Activated naive CD4-positive, alpha-beta T cell treated with Interleukin-2 at 50 U/mL for 16 hours (primary cell): ENCODE measurements at places on chromosomes 16 and 17.

DNA sequence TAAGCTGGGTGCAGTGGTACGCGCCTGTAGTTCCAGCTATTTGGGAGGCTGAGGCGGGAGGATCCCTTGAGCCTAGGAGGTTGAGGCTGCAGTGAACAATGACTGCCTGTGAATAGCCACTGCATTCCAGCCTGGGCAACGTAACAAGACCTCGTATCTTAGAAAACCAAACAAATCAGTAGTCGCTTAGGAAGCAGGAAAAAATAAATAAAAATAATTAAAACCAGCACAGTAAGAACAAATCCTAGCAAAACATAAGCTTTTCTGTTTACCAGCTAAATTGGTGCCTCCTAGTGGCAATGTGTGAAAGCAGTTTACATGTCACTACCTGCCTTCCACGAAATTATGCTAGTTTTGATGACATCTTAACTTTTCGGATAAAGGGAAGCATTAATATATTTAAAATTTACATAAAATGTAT lies 1.3 kb downstream of the ARMC5 start:
- DNase-seq, result no peak

DNA sequence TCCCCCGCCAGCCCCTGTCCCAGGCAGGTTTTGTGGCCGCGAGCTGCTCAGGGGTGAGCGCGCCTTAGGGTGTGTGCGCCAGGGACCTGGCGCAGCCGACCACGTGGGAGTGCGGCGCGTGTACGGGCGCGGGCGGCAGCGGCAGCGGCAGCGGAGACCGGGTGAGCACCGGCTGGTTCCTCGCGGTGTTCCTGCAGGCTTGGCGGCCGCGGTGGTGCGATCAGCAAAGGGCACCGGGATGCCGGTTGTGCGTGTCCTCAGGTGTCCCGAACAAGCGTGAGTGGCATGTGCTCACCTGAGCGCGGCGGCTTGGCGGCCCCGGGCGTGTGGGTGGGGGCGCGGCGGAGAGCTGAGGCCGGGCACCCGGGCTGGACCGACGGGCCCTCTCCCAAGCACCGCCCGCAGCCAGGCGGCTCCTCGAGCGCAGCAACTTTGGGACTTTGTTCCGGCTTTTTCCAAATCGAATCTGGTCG lies 381 bp upstream of the HSD11B2 start:
- DNase-seq, result peak; percentile 41

DNA sequence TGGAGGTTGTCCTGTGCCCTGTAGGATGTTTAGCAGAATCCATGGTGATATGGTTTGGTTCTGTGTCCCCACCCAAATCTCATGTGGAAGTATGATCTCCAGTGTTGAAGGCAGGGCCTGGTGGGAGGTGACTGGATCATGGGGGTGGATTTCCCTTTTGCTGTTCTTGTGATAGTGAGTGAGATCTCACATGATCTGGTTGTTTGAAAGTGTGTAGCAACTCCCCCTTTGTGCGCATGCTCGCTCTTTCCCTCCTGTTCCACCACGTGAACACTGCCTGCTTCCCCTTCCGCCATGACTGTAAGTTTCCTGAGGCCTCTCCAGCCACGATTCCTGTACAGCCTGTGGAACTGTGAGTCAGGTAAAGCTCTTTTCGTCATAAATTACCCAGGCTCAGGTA lies 61.9 kb downstream of the ARHGAP17 start:
- DNase-seq, result no peak

GRCh38 chr17:63758428-63758827 lies 15.0 kb downstream of the CCDC47 start:
- no peak for DNase-seq

DNA sequence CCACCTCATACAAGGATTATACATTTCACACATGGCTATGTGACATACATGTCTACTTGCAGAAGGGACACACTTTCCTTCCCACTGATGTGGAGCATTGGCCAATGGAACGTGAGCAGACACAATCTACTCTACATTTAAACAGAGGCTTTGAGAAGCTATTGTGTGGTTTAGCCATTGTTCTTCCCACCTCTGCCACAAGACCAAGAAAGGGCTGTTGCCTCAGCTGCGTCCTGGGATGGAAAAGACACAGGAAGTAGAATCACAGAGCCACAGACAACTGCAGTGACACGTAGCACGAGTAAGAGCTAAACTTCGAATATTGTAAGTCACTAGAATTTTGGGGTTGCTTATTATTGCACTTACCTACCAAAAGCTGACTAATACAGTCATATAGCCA lies 33.3 kb downstream of the PRKCB start:
- DNase-seq, result peak; percentile 21

DNA sequence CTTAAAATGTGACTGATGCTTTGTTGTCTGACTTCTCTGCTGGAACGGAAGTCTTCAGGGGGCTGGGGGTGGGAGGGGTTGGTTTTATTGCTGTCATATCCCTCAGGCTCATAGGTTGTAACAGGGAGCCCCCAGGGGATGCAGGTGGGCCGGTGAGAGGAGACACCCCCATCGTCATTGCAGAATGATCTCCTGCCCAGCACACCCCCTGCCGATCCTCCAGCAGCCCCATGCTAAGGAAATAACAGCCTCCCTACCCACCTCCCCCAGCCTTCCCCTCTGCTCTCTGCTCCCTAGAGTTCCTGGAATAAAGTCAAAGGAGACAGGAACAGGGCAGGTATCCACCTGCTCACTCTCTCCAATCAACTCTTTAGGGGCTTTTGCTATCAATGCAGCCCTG lies 270.1 kb upstream of the TNRC6C start:
- no peak for DNase-seq

DNA sequence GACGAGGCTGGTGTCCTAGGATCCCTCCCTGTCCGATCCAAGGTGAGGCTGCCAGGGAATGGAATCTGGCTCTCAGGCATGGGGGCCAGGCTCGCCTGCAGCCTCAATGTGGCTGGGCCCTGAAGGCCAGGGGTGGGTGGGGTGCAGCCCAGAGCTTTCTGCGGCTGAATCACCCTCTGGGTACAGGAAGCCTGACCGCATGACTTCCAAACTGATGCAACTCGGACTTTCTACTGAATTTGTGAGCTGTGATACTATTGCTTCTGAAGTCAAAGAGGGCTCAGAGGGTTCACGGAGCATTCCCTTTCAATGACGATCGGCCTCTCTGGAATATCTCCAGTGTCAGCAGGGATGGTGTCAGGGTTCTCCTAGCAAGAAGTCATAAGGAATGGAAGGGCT lies 123.7 kb downstream of the METRNL start:
- DNase-seq, result peak; percentile 3

DNA sequence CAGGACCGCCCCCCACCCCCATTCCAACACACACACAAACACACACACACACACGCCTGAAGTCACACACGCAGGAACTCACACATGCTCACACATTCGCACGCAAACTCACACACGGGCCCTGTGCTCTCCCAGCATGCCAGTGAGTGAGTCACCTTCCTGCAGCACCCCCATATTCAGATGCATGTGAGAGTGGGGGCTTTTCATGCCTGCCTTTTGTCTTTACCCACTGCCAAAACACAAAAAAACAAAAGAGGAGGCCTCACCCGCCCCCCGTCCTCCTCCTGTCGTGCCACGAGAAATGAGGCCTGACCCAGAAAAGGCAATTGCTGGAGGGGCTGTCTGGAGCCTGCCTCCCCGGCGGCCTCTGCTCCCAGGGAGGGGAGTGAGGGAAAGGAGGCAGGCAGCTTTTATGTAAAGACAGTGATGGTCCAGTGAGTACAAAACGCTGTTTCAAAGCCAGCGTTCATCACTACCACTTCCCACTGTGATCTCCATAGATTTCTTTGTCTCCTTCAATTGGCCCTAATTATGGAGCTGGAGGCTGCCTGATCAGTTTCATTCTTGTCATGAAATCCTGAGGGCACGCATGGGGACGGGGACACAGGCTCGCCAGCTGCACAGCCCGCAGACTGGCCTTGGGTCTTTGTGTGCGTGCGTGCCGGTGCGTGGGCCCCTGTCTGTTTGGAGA lies 29.5 kb upstream of the GSE1 start:
- no peak for DNase-seq

GRCh38 chr16:11470676-11471415 lies 115.9 kb downstream of the LITAF start:
- DNase-seq, result no peak

DNA sequence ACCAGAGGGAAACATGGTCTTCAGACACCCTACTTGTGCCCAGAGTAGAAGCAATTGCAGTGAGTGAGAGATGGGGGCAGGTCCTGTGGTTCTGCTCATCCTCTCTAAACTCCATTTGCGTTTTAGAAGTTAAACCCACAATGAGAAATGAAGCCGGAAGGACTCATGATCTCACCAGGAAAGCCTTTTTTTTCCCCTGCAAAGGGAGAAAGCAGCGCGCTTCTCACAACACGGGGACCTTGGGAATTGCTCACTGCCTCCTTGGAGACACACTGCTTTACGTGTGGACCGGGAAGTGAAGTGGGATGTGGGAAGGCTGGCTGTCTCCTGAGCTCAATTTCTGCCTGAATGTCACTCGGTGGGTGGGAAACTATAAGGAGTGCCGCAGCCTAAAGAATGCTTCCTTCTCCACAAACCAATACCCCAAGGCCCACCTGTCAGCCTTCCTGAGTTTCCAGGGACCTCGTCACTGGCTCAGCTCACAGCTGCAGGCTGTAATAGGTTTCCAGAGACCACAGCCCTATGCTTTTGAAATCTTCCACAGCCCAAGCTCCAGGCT lies 365.4 kb downstream of the XYLT1 start:
- no peak for DNase-seq

GRCh38 chr16:80151722-80152111 lies 389.1 kb upstream of the DYNLRB2 start:
- no peak for DNase-seq

GRCh38 chr16:3716831-3717234 lies 491 bp downstream of the TRAP1 start:
- peak; percentile 47 for DNase-seq

DNA sequence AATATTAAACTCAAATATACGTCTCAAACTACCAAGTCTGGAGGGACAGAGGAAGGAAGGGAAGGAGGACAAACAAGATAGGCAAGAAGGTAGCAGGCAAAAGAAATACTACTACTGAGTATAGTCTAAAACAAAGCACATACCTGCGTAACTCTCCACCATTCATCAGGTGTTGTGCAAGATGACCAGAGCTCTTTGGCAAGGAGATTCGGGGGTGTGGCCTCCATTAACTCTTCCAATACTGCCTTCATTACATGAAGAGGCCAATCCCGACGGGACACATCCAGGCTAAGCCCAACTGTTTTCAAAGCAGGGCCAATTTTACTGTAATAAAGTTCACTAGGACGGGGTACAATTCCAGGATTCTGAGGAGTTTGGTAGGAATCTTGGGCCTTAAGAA lies 38.2 kb upstream of the ARL6IP1 start:
- DNase-seq, result no peak

DNA sequence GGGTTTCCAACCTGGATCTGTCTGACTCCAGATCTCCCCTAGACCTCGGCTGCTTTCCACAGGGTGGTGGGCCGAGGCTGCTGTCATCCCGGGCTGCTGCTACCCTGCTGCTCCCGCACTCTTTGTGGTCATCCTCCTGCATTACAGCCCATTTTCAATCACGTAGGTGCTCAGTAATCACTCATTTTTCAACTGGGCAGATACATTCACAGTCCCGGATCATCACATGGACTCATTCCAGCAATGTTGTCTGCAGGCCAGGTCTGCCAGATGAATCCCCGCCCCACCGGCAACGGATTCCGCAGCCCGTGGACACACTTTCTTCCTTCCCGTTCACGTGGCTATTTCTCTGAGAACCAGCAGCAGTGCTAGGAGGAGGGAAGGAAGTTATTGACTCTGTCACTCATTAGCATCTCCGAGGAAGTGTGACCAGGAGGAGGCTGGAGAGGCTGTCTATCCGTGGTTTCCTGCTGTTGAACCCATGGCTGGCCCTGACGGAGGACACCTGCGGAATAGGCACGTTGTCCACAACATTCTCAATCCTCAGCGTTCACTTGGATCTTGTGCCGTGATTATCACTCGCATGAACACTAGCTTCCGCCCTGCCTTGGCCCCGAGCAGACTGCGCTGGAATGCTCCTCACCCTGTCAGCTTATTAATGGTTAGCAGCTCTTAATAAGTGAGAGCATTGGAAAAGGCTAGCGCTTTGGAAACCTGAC lies 14.7 kb upstream of the ZCCHC14 start:
- DNase-seq, result no peak

DNA sequence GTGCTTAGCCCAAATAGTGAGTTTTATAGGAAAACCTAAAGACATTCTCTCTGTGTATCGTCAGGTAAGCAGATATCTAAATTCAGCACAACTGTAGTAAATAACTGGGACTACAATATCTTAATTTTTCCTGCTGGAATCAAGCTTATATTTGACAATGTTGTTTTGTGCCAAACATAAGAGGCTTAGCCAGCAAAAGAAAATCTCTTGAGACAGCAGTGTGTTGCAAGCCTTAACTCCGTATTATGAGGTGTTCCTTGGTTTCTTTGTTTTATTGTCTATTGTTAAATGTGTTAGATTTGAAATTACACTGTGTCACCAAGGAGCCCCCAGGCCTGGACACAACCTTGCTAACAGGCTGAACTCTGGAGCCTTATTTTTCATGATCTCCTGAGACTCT lies 1570.6 kb upstream of the GOT2 start:
- DNase-seq, result no peak

- DNase-seq, result no peak
Observed at GRCh38 chr17:69477903-69478266, 63.4 kb downstream of the MAP2K6 start.

GRCh38 chr17:57506774-57507127 lies 238.3 kb downstream of the CCDC182 start:
- DNase-seq, result no peak

DNA sequence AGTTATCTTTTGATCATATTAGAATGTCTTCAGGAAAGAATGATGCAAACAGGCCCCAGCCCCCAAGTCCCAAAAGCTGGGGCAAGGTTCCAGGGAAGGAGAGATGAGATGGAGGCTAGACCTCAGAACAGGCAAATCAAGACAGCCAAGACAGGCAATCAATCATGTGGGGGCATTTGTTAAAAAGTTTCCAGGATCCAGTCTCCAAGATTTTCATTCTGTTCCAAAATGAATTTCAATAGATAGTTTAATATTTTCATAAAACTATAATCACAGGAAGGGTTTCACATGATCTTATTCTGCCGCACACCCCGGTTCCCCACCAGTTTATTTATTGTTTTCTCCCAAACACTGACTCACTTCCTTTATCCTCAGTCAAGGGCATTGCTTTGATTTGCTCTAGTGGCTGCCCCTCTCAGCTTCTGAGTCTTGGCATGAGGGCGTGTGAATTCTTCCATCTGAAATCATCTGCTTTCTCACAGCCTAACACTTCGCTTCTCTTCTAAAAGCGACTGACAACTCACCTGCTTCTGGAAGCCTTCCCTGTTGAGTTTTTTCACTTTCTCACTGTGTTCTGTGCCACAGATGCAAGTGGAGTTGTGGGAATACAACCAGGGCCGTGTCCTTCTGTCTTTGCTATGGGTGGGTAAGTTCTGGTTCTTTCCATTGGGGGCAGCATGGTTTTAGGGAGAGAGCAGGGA lies 12.2 kb upstream of the TERF2 start:
- DNase-seq, result no peak

- peak; percentile 93 for DNase-seq
Observed at GRCh38 chr17:29579866-29580771, 9.3 kb downstream of the GIT1 start.

DNA sequence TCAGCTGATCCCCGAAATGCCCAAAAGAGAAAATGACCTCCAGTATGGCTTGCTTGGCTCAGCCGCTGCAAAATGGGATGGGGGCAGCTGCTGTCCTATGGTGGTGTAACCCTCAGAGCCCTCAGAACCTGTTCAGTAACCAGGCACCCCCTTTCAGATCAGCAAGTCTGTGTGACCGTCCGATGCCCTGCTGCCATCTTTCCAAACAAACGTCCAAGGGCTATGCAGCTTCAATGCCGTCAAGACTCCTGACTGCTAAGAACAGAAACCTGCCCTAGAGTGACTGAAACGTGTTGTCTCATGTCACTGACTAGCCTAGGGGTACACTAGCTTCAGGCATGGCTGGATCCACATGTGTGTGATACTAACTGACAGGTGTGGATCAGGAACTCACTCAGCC lies 70.4 kb downstream of the GNAO1 start:
- no peak for DNase-seq
